A172 (cell line): ENCODE measurements at places on chromosomes 16 and 17.

- DNase-seq: no peak
Measured at GRCh38 chr16:58099956-58100300, 29.3 kb downstream of the CFAP20 start.

- no peak for DNase-seq
Measured at GRCh38 chr16:57787519-57787905, 14.8 kb downstream of the KIFC3 start.

- DNase-seq: no peak
Measured at GRCh38 chr16:66574081-66574480, 5.2 kb upstream of the CMTM2 start.

DNA sequence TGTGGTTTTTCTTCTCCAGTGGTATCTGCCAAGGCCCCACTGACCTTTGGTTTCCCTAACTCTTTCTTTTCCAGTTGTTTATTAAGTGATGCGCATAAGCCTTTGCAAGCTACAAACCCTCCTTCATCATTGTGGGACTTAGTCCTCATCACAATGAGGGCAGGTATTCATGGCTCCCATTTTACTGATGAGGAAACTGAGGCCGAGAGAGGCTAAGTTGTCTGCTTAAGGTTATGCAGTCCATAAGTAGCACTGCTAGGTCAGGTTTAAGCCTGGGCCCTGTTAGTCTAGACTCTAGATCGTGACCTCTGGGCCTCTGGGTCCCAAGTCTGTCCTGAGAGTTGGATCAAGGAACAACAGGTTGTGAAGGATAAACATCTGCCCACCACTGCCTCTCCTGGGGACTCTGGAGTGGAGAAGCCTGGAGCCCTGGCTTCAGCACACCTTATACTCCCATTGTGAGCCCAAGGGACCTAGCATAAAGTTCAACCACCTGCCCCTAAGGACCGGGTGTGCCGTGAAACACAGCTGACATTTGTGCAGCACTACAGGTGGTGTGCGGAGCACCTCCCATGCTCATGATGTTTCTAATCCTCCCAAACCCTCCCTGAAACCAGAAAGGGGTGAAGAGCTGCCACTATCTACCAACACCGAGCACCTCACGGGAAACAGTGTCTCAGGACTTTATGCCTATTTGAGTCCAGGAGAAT lies 5.2 kb upstream of the KCNH6 start:
- DNase-seq: no peak

- DNase-seq: no peak
Measured at GRCh38 chr17:66925811-66926500, 38.6 kb upstream of the CACNG4 start.

DNA sequence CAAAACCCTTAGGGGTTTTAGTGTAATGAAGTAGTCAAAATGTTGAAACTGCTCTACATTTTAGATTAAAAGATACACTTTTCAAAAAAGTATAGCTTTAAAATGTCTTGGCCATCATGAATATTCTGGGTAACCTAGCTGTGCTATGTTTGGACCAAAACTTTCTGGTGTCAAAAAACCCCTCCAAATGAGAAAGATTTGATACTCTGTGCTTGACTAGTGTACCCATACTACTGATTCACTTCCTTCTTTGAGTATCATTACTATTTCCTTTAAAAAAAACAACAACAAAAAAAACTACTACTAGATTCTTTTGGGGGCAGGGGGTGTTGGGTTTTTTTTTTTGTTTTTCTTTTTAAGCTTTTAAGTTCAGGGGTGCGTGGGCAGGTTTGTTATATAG lies 37.3 kb downstream of the PTRH2 start:
- DNase-seq: no peak

GRCh38 chr17:80794281-80795089 lies 197.2 kb upstream of the CHMP6 start:
- no peak for DNase-seq

- DNase-seq: peak; percentile 88
Measured at GRCh38 chr16:1078579-1079021, 6.1 kb downstream of the SSTR5 start.
